NCI-H1694 (cell line): ENCODE measurements at places on chromosomes 6 and 20.

- no peak for DNase-seq
These were observed 138.0 kb downstream of the THBS2 start for GRCh38 chr6:169115632-169116031.

DNA sequence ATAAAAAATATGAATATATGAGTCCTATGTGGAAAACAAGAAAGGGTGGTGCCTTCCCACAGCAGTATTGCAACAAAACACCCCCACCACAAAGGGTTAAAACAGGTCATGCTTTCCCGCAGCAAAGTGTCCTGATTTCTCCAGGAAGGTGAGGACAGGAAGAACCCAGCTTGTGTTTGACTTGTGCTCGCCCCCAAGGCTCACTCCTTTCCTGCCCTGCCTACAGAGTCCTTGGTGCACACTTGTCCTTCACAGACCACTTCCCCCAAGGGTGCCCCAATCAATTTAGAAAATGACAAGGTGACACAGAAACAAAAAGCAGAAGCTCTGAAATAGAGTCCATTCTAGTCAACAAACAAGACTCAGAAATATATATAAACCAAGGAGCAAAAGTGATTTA lies 237.4 kb downstream of the PTPRK start:
- no peak for DNase-seq

GRCh38 chr20:60228255-60228654 lies 270.0 kb downstream of the CDH26 start:
- DNase-seq = no peak

DNA sequence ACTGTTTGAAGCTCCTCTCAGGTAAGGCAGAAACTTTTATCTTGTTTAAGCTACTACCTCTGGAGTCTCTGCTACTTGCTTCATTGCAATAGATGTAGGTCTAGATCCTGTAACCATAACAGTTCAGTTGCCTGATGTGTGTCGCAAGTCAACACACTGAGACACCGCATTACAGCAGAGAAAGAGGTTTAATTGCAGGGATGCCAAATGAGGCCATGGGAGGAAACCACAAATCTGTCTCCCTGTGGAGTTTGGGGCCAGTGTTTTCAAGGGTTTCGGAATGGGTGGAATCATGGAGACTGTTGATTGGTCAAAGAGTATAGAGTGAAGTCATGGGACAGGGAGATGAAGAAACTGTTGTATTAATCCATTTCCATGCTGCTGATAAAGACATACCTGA lies 57.1 kb upstream of the RBM24 start:
- no peak for DNase-seq

DNA sequence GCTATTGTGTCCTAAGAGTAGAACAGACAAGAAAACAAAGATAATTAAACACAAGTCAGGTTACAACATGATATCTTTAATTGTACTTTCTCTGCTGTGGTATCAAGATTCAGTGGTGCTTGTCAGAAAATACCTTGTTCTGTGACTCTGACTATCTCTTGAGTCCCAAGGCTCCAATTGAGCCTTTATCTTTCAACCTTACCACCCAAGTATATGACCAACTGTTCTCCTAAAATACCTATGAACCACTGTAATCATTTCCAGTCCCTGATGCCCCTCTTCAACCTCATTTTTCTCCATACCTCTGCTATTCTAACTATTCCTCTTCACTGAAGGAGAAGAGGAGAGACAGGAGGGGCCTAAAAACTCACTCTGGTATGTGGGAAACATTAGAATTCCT lies 66.9 kb upstream of the TPD52L1 start:
- no peak for DNase-seq

DNA sequence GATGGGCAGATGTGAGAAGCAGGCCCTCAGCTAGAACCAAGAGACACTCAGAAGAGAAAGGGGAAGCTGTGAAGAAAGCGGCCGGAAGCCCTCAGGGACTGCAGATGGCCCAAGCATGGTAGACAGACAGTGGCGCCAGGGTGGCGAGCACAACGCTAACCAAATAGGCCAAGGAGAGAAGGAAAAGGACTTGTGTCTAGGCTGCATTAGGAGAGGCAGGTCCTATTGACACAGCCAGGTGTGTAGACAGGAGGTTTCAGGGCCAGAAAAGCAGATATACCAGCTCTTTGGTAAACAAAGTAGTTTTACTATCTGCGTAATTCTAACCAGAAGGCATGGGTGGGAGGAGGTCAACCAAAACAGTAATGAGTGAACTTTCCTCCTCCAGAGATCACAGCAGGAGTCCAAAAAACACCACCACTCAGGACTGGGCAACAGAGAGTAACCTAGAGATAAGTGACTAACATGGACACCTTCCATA lies 15.8 kb upstream of the MAP7 start:
- no peak for DNase-seq

DNA sequence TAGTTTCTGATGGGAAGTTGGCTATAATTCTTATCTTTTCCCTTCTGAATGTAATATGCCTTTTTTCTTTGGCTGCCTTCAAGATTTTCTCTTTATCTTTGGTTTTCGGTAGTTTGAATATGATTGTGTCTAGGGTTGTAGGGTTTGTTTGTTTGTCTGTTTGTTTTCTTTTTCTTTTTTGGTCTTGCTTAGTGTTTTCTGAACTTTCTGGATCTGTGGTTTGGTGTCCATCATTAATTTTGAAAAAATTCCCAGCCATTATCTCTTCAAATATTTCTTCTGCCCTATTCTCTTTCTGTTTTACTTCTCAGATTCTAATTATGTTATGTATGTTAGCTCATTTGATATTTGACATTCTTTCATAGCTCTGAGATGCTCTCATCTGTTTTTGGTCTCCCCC lies 79.4 kb downstream of the CHMP4B start:
- no peak for DNase-seq
